HCT116 (cell line): ENCODE measurements at places on chromosomes 7 and 10.

DNA sequence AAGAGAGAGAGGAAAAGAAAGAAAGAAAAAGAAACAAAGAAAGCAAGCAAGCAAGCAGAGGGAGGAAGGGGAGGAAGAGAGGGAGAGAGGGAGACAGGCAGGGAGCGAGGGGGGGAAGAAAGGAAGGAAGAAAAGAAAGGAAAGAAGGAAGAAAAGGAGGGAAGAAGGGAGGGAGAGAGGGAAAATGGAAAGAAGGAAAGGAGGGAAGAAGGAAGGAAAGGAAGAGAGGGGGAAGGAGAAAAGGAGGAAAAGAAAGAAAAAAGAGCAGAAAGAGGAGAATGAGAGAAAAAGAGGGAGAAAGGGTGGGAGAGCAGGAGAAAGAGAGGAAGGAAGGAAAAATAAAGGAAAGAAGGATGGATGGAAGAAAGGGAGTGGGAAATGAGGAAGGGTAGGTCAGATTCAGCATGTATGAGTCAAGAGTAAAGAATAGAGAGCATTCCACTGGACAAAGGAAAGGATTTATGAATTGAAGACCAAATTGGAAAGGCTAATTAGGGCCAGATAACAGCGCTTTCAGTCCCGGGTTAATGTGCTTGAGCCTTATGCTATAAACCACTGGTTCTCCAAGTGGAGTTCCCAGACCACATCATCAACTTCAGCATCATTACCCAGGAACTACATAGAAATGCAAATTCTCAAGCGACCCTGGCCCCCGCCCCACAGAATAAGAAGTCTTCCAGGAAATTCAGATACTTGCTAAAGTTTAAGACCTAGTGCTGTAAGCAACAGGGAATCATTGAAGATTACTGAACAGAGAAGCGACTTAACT lies 85.1 kb downstream of the C10orf90 start:
- DNase-seq = no peak
- H3K4me3 ChIP-seq = no peak overlapping the region

DNA sequence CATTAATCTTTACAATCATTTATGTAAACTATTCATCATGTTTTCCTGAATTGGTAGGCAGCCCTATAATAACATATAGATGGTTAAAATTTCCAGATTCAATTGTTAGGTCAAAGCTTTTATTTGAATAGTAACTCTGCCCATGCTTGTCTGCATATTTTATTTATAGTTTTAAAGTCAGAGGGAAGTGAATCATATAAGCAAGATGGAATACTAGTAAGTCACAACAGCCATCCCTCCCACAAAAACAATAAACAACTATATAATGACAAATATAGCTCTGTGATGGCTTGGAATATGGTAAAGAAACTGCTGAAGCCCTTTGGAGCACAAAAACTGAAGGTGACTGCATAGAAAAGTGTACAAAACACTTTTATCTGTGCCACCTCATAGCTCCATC lies 156.3 kb upstream of the TMEM106B start:
- no peaks in the 10 kb centered on the region for H3K36me3 ChIP-seq
- no peak overlapping the region for H3K27ac ChIP-seq
- no peaks in the 10 kb centered on the region for H3K27me3 ChIP-seq
- no peak overlapping the region for H3K4me3 ChIP-seq
- no peak for DNase-seq

GRCh38 chr7:42661312-42661711 lies 250.6 kb downstream of the C7orf25 start:
- no peak overlapping the region for H3K4me3 ChIP-seq
- no peak overlapping the region for H3K27ac ChIP-seq
- peak; percentile 16 for DNase-seq
- no peaks in the 10 kb centered on the region for H3K36me3 ChIP-seq
- no peaks in the 10 kb centered on the region for H3K4me1 ChIP-seq

DNA sequence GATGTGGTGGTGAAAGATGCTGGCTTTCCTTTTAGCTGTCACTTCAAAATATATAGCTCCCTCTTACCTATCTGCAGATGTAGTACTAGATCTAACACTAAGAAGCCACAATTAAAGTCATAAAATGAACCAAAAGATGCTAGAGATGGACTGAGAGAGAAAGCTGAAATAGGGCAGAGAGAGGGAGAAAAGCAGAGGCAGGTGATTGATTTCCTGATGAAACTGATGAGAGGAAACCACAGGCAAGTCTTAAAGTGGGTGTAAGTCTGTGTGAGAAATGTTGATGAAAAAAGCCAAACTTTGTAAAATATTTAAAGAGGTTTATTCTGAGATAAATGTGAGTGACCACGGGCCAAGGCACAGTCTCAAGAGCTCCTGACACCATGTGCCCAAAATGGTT lies 194.3 kb upstream of the MBL2 start:
- H3K4me1 ChIP-seq = no peaks in the 10 kb centered on the region
- no peaks in the 10 kb centered on the region for H3K27me3 ChIP-seq
- no peak for DNase-seq
- H3K36me3 ChIP-seq = no peaks in the 10 kb centered on the region

- H3K36me3 ChIP-seq = no peaks in the 10 kb centered on the region
- no peak overlapping the region for H3K4me3 ChIP-seq
- H3K27ac ChIP-seq = no peak overlapping the region
- H3K27me3 ChIP-seq = no peaks in the 10 kb centered on the region
These were observed 45.5 kb upstream of the HELLS start for GRCh38 chr10:94500063-94500462.

DNA sequence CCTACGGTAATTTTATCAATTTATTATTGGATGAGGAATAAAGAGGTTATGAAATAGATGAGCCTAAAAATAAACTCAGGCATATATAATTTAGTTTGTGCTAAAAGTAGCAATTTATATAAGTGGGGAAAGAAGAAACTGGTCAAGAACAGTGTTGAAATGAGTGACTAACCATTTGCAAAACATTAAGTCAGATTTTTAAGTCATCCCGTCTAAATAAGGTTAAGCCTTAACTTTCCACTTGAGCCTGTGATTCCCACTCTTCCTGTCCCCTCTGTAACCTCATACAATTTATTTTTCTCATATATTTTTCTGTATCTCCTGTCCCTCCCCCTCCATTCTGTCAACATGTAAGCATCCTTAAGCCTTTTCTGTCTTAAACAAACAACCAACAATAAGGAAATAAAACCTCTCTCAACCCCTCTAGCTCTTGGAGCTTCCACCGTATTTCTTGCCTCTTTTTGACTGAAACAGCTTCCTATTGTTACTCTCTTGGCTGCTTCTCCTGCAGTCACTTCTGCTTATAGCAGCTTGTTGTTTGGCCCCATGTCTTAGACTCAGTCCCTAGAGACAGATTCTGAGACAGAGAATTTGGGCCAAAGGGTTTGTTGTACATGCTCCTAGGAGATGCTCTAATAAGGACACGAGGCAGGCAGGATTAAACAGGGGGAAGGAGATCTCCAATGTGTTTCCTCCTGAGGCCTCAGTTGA lies 109.7 kb downstream of the GNAI1 start:
- no peaks in the 10 kb centered on the region for H3K4me1 ChIP-seq
- no peak for DNase-seq
- no peaks in the 10 kb centered on the region for H3K27me3 ChIP-seq

GRCh38 chr10:60573336-60573735 lies 183.7 kb upstream of the ANK3 start:
- DNase-seq = no peak
- no peaks in the 10 kb centered on the region; the same call in 1 of the 2 replicates for H3K4me1 ChIP-seq
- no peak overlapping the region for H3K4me3 ChIP-seq
- H3K27ac ChIP-seq = no peak overlapping the region
- H3K27me3 ChIP-seq = no peaks in the 10 kb centered on the region
- H3K36me3 ChIP-seq = no peaks in the 10 kb centered on the region

DNA sequence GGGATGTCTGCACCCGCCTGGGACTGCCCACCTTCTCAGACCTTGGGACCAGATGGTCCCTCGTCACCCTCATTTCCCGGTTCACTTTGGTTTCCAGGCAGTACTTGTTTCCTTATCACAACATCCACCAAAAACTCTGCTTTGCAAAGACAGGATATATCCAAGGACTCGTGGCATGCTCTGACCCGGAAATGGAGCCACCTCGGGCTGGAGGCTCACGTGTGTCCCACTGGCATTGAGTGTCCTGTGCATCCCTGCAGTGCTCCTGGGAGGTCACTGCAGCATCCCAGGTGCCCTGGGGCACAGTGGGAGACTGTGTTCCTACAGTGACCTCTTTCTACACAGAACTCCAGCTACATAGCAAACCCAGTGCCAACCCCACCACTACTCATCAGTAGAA lies 611.9 kb upstream of the FOXK1 start:
- peaks cover 12% of the 10 kb centered on the region for H3K27me3 ChIP-seq
- H3K4me3 ChIP-seq = no peak overlapping the region
- H3K27ac ChIP-seq = no peak overlapping the region
